ENCODE measurements at places on chromosomes 2 and 18. TPM values are rescaled to one million over a fixed set of nuclear protein-coding genes. Genes with fewer than 3 reads are reported as not detected.

RAD51AP2 gene
- 0.47 TPM for total RNA-seq

PCARE gene
- total RNA-seq = under 0.01 TPM

KCNJ3 gene
- 22.8 TPM for total RNA-seq

TNFAIP6 gene
- total RNA-seq = 0.31 TPM

MARCHF4 gene
- 8.7 TPM for total RNA-seq

CREG2 gene
- 4.8 TPM for total RNA-seq

ZFAND2B gene
- total RNA-seq = 14.5 TPM

TUBA3E gene
- not detected for total RNA-seq

MC4R gene
- 1.4 TPM for total RNA-seq

CHST9 gene
- total RNA-seq = 3.1 TPM

Measured in occipital lobe (tissue), 3 donors.